ENCODE measurements at places on chromosomes 1 and 21.

DNA sequence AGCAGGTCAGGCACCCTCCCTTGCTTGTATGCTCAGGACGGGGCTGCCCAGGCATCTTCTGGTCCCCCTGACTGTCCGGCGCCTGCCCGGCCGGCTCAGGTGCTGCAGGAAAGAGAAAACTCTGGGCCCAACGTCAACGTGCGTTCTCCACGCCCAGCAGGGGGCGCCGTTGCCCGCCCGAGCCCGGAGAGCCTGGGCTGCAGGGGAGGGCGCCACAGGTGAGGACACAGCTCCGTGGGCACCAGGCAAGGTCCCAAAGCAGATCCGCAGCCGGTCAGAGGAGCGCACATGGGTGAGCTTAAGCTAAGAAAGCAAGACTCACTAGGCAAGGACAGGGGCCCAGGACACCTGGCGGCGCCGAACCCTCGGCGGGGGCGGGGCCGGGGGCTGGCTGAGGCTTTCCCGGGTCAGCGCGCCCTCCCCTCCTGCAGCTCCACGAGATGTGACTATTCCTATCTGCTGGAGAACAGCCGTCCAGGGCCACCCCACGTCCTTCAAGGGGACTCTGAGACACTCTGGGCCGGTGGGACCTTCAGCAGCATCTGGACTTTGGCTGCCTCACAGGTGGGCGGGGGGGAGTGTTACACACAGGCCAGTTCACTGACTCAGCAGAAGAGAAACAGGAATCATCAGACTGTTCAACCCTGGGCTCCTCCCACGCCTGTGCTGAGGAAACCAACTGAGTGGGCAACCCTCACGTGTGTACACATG is 29.3 kb downstream of the KRTAP10-1 start:
- DNase-seq, result peak; percentile 38

DNA sequence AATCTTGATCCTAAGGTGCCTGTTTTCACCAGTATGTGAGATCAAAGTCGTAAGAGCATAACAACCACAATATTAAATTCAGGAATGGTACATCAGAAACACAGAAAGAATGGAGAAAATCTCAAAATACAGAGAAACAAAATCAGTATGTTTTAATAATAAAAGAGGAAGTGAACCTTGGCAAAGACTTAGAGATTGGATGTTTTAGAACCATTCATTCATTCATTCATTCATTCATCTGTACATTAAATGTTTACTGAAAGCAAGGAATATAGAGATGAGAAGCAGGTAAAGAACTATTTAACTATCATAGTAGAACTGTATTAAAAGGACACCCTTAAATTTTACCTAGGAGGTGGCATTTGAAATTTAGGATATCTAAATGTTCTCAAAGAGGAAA is 55.7 kb downstream of the EDEM3 start:
- no peak for DNase-seq

DNA sequence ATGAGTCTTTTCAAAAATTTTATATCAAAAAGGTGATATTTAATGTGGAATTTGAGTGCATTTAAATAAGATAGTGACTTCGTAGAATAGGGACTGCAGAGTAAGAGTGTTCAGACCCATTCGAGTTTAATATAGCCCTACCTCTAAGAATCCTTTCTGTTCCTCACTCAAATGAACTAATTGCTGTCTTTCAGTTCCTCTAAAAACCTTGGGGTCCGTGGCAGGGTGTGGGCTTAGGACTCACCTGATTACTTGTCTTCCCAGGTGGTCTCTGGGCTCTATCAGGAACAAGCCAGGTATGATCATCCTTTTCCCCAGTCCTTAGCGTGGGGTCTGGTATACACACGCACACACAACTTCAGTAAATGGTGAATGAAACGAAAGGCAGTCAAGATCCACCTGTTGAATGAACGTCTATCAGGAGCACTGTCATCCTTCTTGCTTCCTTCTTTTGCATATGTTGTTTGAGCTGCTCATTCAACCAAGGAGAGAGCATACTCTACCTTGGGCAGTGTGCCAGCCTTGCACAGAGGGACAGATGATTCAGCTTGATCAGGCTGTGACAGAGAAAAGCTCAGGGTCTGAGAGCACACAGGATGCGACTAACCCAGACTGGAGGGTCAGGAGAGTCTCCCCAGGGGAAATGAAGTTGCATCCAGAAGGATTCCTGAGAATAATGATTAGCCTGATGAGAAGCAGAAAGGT is 1.2 kb upstream of the RNF11 start:
- peak; percentile 2 for DNase-seq

DNA sequence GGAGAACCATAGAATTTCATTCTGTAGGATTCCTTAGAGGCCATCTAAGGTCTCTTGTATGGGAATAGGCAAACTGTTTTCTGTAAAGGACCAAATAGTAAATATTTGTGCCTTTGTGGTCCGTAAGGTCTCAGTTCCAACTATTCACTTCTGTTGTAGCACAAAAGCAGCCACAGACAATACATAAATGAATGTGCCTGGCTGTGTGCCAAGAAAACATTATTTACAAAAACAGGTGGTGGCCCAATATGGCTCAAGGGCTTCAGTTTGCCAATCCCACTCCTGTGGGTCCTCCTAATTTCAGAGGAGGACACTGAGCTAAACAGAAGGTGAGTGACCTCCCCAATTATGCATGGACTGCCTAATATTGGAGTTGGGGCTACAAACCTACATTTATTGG is 67.6 kb upstream of the EDEM3 start:
- no peak for DNase-seq

Measured in stimulated activated CD8-positive, alpha-beta memory T cell treated with anti-CD3 and anti-CD28 coated beads, Interleukin-15, amount 100 ng/mL, for 4 hours (primary cell).